Liver (tissue), 10 donors: ENCODE measurements at places on chromosomes 2 and 18. TPM values are rescaled to one million over a fixed set of nuclear protein-coding genes. Genes with fewer than 3 reads are reported as not detected.

TMEM18 gene
- polyA plus RNA-seq, result 10.9 TPM

CD8B2 gene
- not detected for polyA plus RNA-seq

REG1B gene
- polyA plus RNA-seq, result not detected

TDRD15 gene
- 0.09 TPM for polyA plus RNA-seq

DSC1 gene
- polyA plus RNA-seq, result not detected

TLX2 gene
- not detected for polyA plus RNA-seq

CIAO1 gene
- 43.3 TPM for polyA plus RNA-seq

SLC11A1 gene
- polyA plus RNA-seq, result 3.8 TPM

PLEKHH2 gene
- polyA plus RNA-seq, result 0.69 TPM

ATP8B1 gene
- polyA plus RNA-seq, result 5.0 TPM

AQP12A gene
- polyA plus RNA-seq, result not detected

ZBTB7C gene
- polyA plus RNA-seq, result 0.22 TPM

SLC16A14 gene
- 0.28 TPM for polyA plus RNA-seq

GCG gene
- not detected for polyA plus RNA-seq

ZNF396 gene
- 0.86 TPM for polyA plus RNA-seq
